ENCODE measurements at places on chromosomes 7 and 10.

GRCh38 chr7:31123321-31123720 is 71.2 kb downstream of the ADCYAP1R1 start:
- no peak for DNase-seq

DNA sequence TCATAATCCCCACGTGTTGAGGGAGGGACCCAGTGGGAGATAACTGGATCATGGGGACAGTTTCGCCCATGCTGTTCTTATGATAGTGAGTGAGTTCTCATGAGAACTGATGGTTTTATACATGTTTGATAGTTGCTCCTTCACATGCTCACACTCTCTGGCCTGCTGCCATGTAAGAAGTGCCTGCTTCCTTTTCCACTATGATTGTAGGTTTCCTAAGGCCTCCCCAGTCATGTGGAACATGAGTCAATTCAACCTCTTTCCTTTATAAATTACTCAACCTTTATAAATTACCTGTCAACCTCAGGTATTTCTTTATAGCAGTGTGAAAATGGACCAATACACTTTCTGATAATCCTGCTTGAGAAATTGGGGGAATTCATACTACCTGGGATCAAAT is 80.2 kb downstream of the ZNF37A start:
- no peak for DNase-seq

- DNase-seq = no peak
Measured at GRCh38 chr7:111531993-111532392, 30.3 kb downstream of the IMMP2L start.

DNA sequence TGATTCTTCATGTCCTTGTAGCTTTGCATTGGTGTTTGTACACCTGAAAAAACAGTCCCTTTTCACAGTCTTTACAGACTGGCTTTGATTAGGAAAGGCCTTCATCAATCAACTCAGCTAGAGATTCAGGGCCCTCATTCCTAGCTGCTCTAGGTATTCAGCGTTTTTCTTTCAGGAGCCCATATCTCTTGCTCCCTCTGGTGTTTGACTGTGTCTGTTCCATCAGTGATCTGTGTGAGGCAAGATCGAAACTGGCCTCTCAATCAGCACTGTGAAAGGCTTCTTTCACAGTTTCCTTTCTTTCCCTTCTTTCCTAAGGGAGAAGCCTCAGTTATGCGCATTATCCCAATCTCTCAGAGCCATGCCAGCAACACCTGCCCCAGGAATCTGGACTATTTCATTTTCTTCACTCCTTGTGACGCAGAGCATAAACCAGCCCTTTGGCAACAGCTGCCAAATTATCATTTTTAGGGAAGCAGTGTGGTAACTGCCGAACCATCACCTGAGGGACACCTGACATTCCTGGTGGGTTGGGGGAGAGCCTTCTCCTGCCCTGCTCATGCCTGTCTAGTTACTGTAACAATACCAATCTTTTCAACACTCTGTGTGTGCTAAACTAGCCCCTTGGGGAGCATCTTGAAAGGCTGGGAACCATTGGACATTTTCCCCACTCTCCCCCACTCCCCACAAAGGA is 75.7 kb upstream of the CCDC71L start:
- no peak for DNase-seq

DNA sequence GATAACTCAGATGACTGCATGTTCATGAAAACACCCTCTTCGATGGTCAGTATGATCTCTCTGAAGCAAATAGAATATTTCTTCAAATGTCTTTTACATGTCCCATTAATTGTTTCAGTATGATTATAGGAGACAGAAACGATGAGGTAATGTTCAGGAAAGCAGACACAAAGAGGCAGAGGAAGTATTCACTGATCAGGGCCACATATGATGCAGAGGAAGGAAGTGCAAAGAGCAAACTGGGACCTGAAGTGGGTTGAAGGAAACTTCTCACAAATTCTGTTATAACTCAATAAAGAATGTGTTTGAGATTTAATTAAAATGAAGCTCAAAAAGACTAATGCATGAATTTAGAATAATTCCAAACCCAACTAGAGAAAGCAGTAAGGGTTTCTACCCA is 70.5 kb downstream of the TES start:
- no peak for DNase-seq

GRCh38 chr7:148838905-148839304 is 45.2 kb downstream of the EZH2 start:
- no peak for DNase-seq

DNA sequence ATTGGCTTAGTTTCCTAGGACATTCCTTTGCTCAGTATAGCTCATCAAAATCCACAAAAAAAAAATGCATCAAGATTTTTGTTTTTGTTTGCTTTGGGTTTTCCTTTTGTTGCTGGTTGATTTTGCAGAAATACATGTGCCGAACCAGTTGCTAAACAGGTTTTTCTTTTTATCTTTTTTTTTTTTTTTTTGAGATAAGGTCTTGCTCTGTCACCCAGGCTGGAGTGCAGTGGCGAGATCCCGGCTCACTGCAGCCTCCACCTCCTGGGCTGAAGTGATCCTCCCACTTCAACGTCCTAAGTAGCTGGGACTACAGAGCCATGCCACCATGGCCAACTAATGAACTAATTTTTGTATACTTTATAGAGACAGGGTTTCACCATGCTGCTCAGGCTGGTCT is 8.3 kb downstream of the CSTF2T start:
- DNase-seq = no peak

DNA sequence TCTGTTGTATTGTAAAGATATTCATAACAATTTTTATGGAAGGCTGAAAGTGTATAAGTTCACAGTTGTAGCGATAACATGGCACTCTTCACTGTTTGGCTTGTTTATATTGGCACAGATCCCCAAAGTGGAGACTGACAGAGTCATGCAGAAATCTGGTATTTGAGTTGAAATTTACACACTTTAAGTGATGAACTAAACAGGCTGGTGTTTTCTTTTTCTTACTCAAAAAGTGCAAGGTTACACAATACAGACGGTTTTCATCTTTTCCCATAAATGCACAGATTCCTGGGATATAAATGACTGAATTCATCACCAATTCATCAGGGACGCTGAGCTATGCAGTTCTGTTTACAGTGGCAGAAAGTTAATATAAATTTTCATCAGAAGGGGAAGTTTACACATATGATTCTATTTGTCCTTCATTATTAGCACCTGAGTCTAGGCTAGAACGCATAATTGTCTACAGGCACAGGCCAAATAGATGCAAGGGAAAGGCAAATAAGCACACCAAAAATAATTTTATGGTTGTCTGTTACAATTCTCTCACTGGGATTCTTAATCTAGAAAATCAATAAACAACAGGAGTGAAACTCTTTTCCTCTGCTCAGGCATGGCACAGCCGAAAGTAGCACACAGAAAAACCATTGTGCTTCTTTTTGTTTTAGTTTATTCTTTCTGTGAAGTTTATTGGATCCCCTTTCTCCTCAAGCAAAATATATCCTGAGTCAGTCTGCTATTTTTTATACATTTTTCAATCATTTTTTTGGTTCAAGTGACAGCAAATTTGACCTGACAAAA is 88.0 kb downstream of the FOXP2 start:
- no peak for DNase-seq

- no peak for DNase-seq
Measured at GRCh38 chr7:112056409-112056808, 149.8 kb downstream of the DOCK4 start.

DNA sequence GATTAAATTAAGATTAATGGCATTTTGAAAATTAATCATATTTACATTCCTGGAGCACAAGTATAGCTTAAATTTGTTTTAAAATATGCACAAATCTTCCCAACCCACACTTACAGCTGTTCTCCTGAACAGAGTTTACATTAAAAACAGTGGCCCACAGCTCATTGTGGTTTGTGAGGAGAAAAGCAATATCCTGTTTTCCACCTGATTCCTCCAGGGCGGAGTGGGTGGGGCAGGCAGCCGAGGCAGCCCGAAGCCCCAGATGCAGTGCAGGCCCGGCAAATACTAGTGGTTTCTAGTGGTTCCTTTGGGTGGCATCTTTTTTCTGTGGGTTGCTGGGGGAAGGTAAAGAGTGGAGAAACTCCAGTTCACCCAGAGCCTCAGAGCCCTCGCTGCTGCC is 280.8 kb downstream of the ARHGAP12 start:
- no peak for DNase-seq

- DNase-seq = no peak
Measured at GRCh38 chr7:28539289-28539981, 127.1 kb downstream of the CREB5 start.

DNA sequence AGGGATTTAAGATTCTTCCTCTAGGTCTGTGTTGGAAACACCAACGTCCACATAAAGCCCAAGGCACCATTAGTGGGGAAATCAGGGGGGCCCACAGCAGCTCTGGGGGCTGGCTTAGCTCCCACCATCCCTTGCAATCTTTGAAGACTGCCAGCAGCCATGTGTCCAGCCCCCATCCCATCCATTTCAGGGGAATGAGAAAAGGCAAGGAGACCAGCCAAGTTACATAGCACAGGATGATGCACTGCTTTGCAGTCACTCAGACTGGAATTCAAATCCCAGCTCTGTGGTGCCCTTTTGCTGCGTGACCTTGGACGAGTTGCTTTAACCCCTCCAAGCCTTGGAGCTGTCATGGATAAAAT is 108.9 kb upstream of the ZMIZ1 start:
- no peak for DNase-seq

DNA sequence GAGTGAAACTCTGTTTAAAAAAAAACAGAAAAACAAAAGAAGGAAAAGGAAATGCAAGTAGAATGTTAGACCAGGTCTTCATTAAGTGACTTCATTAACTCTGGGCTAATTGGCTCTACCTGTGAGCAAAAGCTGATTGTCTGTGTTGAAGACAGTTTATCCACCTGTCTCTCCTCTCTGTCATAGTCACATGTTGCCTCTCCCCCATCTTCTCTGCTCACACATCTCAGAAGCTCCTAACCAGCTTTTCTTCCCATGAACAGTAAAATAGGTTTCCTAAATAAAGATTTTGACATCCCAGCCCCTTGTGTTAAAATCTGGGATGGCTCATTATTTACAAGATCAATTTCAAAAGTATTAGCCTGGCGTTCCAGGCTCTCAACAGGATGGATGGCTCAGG is 222.7 kb downstream of the CACNB2 start:
- DNase-seq = no peak

DNA sequence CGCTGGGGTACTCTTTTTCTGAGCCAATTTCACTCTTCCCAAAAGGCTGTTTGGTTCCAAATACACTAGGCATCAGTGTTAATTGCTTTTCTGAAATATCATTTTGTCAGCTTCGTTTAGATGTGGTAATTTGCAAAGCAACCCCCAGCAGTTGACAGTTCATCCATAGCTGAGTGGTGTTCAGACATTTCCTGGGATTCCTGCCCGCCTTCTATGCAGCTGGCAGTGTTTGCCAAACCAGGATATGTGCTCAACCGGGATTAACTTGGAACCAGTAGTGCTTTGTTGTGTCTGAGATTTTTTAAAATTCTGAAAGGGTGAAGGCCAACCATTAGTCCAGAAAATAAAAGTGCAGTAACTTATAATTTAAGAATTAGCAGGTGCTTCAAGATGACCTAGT is 25.2 kb upstream of the MKLN1 start:
- no peak for DNase-seq
